ENCODE measurements at places on chromosomes 2 and 18.

DNA sequence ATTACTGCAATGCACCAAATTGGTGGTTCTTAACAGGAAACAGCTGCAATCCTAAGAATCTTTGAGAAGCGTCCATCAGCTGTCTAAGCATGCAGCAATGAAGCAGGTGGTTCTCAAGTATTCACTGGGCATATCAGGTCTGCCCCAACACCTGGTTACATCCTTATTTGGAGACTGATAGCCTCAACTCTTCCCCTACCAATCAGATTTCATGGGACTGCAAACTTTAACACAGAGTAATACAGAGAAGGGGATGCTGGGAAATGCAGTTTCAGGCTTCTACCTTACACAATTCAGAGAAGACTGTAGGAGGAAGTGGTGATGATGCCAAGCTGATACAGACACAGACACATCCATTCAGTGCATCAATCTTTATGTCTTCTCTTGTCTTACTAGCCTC lies 240.5 kb downstream of the BCL2 start:
- DNase-seq: no peak

GRCh38 chr18:76392349-76392748 lies 102.7 kb downstream of the ZNF516 start:
- no peak for DNase-seq

GRCh38 chr18:44895176-44895798 lies 214.6 kb downstream of the SETBP1 start:
- no peak for DNase-seq

DNA sequence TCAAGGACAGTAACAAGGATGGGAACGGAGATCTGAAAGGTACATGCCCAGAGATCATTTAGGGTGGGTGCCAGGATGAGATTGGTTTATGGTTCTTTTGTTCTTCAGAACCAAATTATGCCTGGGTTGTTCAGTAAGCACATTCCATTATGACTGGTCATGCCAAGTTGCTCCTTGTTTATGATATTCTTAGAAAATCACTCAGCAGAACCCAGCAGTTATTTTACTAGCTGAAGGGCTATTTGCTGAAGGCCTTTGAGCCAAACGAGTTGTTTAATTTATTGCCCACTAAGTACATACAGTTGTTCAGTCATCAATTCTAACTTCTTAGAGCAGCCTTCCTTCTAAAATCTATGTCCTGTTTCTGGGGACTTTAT lies 635 bp downstream of the SLC3A1 start:
- peak; percentile 37 for DNase-seq

DNA sequence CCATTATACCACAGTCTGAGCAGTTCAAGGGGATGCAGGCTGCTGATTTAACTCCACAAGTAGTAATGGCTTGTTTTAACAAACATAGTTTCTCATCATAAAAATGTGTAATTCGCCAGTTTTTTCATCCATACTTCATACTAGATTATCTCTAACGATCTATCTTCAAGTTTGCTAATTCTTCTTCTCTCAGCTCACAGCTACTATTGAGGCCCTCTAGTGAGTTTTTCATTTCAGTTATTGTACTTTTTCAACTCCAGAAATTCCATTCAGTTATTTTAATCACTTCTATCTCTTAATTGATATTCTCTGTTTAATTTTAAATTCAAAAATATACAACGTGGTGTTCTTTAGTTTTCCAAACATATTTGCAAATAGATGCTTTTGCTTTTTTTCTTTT lies 20.1 kb upstream of the TMEM87B start:
- no peak for DNase-seq

DNA sequence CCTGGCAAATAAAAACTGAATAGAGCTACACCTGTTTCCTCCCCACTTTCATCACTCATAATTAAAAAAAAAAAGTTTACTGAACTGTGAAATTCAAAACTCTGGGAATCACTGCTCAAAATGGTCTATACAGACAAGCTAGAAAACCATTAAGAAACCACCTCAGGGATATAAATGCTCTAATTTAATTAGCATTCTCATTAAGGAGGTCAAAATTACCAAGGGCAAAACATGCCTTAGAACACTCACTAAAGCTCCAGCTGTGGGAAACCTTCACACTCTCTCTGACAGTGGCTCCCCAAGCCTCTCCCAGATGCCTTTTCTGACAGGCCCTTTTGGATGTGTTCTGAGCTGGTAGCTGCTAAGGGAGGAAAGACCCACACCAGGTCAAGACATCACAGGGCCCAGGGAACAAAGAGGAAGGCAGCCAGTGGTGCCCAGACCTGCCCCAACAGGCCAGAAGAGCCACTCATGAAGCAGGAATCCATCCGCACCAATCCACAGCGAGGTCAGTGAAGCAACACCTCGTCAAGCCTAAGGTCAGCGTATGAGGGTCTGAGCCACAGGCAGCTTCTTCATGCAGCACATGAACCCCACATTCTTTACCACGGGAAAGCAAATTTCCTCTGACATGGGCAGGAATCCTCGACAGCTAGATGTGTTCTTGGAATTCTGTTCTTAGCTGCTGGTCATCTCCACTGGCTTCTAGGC lies 35.6 kb downstream of the XDH start:
- no peak for DNase-seq

- peak; percentile 58 for DNase-seq
Observed at GRCh38 chr2:100875516-100876230, 55.7 kb downstream of the NPAS2 start.

- DNase-seq: no peak
Observed at GRCh38 chr2:136306836-136307235, 188.9 kb upstream of the CXCR4 start.

DNA sequence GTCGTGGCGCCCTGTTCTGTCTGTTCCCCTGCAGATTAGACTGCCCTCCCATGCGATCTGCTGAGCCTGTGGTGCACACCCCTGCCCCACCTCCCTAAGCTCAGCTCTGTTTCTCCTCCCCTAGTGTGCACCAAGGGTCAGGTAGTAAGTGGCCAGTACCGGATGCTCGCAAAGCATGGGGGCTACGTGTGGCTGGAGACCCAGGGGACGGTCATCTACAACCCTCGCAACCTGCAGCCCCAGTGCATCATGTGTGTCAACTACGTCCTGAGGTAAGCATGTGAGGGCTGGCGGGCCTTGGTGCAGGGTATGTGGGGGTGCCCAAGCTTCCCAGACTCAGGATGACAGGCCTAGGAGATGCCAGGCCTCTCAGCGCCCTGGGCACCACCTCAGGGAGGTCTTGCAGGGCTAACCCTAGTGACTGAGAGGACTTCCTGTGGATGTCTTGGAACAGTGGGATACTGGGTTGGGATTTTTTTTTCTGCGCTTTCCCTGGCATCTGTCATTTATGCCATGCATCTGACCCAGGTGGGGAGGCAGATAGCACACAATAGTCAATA lies 78.4 kb downstream of the EPAS1 start:
- no peak for DNase-seq

GRCh38 chr2:55009277-55010060 lies 40.8 kb downstream of the RTN4 start:
- DNase-seq: no peak

DNA sequence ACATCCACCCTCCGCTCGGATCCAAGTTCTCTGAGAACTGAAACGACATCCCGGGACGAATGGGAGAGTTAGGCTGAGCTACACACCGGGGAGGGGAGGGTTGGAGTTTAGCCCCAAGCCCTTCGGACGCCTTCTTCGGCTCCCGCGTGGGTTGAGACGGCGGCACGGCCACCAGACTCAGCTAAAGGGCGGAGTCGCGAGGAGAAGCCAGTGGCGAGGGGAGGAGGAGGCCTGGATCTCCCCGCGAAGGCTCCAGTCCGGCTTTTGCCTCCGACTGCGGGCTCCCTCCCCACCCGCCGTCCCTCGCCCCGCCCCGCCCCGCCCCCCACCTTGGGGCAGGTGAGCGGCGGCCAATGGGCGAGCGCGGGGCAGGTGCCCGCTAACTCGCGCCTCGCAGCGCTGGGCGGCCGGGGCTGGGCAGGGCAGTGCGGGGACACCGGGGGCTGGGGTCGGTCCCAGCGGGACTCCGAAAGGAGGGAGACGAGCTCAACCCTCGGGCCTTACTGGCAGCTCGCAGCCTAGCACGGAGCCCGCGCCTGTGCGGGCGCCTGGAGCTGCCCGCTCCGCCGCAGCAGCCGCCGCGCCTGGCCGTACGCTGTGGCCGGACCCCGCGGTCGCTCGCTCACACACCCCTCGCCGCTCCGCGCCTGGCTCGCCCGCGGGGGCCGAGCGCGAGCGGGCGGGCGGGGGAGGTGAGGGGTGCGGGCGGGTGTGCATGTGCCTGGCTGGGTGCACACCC lies at the start of gene EMX1:
TSS of gene EMX1 (plus strand) at position 382 of the 739 bp plus-strand sequence. CDS start at position 716, 334 bp downstream.
- DNase-seq: peak; percentile 71

DNA sequence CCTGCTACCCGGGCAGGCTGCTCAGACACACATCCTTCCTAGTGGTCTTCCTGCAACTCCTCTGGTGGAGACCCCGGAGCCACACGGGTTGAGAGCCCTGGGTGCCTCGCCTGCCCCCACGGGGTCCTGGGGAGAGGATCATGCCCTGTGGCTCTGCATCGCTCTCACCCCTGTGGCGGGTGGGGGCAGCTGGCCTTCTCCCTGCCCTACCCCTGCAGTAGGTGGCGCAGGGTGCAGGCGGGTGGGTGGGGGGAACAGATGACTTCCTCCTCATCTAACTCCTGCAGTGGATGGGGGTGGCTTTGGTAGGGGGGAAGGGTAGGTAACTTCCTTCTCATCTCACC lies 38.5 kb downstream of the TSHZ1 start:
- no peak for DNase-seq

DNA sequence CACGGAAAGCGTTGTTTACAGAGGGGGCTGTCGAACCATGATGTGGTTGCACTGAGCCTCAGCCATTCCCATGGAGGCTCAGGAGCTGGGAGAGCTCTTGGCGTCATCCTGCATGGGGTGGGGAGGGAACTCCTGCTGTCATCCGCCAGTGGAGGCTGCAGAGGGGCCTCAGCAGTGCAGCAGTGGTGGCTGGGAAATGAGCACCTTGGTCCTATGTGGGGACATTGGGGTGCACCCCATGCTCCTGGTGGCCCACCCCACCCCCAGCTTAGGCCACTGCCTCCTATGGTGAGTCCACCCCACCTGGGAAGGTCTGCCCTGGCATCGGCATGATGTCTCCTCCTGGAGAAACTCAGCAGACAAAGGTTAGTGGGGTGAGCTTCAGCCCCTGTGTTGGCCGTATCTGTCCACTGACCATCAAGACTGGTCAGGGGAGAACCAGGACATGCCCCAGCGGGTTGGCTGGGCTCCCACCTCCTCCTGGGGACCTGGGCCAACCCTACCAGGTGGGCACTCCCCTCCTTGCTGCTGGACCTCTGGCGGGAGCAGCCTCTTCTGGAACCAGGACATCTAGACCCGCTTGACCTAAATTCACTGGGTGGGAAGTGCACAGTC lies 67.8 kb upstream of the HDAC4 start:
- no peak for DNase-seq

DNA sequence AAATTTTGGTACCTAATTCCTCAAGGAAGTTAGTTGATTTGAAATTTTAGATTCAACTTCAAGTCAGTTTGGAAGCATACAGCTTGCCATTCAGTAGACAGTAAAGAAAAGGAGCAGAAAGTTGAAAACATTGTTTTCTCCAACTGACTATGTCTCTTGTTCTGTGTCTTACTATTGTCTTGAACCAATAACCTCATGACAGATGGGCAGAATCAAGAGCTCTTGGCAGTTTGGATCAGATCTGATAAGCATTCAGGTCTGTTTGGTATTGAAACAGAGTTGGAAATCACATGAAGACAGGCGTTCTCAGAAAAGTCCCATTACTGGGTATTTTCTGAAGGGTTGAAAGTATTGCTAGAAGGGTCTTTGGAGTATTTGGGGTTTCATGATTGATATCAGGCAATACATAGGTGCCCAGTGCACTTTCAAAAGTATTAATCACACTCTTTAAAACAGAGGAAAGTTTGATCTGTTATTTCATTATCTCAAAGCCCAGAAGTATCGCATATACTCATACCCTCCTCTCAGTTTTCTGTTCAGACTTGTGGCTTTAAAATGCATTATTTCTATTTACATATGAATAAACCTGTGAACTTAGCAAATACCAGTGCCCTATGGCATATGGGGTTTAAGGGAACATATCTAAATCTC lies 428.4 kb upstream of the ZEB2 start:
- DNase-seq: no peak

GRCh38 chr2:74414441-74414840 lies 7.0 kb downstream of the C2orf81 start:
- DNase-seq: no peak

DNA sequence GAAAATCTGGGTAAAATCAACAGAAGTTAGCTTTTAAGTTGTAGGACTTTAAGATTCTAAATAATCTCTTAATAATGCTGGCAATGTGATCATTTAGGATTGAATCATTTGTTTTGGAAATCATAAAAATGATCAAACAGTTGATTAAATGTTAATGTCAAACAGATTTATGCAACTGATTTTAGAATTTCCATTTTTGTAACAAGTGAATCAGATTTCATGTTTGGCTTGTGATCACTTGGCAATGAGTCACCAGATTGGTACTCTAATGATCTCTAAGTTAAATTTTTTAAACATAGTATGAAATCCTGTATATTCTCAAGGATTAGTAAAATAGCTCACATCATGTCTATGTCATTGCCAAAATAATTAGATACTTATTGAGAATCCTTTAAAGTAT lies 50.1 kb upstream of the UNC80 start:
- DNase-seq: no peak

- DNase-seq: peak; percentile 27
Observed at GRCh38 chr18:76801567-76802505, 20.5 kb upstream of the ZNF236 start.

DNA sequence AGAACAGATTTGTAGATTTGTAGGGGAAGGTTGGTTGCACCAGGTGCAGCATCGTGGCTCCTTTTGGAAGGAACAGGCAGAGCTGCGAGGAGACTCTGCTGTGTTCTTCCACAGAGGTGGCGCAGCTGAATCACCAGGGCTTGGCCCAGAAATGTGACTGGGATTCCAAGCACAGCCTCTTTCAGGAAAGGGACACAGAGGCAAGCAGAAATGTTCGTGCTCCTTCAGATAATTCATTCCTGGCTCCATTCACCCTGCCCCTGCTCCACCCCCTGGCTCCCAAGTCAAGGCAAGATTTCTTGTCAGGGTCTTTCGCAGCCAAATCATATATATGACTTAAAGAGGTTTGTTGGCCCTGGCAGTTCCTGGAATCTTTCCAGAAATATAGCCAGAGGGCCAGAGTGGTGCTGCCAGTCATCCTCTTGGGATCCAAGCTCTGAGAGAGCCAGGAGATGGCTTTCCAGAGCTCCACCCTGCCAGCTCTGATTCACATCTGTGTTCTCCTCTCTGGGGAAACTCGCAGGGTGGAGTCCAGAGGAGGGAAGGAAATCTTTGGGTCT lies 203.9 kb upstream of the TANK start:
- DNase-seq: no peak

DNA sequence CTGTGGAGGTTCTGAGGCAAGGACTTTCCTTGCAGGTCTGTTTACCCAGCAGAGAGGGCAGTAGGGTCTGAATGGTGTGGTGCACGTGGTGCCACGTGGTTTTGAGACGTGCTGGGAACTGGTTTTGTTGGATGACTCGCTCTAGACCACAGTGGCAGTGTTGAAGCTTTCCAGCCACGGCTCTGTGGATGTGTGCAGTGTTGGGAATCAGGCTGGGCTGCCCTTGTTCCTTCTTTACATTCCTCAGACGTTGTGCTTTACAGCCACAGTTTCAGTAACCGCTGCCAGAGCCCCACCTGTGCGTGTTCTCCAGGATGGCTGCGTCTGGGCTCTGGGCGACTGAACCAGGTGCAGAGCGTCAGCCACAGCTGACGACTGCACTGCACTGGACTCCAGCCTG lies 8.2 kb downstream of the CTDP1 start:
- no peak for DNase-seq

All from NCI-H187 (cell line).